ENCODE measurements at places on chromosomes 3 and 15. TPM values are rescaled to one million over a fixed set of nuclear protein-coding genes. Genes with fewer than 3 reads are reported as not detected.

The ITIH1 gene
- polyA plus RNA-seq: not detected

The FGF7 gene
- polyA plus RNA-seq: not detected

The ARNT2 gene
- 0.03 TPM for polyA plus RNA-seq

The AHSG gene
- not detected for polyA plus RNA-seq

The LTF gene
- polyA plus RNA-seq: not detected

The TRAT1 gene
- polyA plus RNA-seq: not detected

The HRG gene
- polyA plus RNA-seq: not detected

The SNX22 gene
- 0.18 TPM for polyA plus RNA-seq

The CKMT1B gene
- not detected for polyA plus RNA-seq

The ADCY5 gene
- 0.08 TPM for polyA plus RNA-seq

The CKMT1A gene
- polyA plus RNA-seq: not detected
